Stimulated activated CD4-positive, alpha-beta T cell treated with anti-CD3 and anti-CD28 coated beads, TNF-alpha, amount 100 ng/mL, for 4 hours (primary cell): ENCODE measurements at places on chromosomes 2 and 18.
A peak's percentile ranks its signal among the peaks of the same experiment; 100 is the strongest.

- DNase-seq, result no peak
Observed at GRCh38 chr2:134758633-134759032, 39.8 kb upstream of the TMEM163 start.

DNA sequence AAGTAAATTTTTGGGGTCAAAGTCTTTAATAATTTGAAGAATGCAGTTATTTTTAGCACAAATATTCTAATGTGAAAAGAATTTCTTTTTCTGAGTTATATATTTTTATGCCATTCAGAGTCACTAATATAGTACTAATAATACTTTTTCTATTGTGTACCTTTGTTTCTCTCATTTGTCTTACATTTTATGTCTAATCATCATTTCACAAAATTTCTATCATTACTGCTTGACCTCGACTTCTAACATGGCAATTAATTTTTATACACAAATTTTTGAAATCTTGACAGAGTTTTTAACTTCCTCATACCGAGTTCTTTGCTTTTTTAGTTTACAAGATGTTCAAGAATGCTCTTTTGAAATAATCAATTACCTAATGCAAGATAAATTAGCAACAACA lies 8.4 kb upstream of the CPS1 start:
- DNase-seq, result no peak

DNA sequence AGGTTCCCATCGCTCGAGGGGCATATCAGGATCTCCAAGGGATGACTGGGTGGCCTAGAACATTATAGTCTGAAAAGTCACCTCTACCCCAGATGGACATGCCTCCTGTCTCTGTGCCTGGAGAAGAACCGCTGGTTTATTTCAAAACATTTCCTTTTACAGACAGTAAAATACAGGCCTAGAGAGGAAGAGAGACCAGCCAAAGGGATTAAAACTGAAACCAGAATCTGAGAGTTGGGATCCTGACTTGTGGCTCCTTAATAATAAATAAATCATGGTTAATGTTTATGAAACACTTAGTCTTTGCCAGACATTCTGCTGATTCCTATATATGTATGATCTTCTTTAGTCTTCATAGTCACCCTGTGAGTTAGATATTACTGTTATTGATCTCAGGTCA lies 153.7 kb downstream of the DDX1 start:
- no peak for DNase-seq

DNA sequence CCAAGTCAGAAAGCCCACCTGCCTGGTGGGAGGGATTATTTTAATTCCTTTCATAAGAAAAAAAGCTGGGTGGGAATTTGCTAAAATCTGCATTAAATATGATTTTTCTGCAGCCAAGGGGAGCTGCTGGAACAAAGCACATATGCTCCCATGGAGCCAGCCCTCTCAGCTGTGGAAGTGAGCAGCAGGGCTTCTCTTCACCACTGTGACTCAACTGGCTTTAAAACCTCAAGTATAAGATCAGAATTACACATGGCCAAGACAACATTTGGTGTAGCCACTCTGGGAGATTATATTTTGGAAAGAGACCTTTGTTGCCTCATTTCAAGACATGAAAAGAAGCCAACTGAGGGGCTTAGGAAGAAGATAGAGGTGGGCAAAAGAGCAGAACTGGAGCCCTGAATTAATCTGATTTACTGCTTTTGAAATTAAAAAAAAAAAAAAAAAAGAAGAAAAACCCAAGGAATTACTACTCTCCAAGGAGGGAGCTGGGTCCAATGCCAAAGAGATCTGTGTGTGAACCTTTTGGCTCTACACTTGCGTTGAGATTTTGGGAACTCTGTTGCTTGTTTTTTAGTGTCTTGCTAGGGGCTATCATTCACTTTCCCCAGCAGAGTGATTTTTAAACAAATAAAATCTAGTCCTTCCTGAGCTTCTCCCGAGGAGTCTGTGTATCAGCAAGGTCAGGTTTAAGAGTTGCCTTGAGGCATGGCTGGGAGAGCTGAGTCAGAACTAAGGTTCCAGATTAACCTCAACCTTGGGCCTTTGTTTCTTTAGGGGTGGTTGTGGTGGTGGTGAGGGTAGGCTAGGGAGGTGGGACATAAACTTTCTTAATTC lies 6.0 kb downstream of the LHCGR start:
- DNase-seq, result no peak

DNA sequence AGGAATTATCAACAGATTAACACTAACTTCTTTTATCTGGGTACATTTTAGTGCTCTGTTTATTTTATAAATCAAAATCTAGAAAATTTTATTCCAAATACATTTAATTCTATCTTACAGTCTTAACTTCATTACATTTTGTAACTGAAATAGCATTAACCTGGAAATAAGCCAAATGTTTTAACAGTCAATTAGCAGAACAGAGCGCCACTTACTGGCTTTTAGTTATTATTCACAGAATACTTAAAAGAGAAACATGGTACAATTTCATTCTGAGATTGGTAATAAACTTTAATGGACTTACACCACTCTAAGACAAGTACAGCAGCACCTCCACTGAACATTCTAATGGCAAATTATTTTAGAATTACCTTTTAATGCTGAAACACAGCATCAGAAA lies 38.6 kb downstream of the SS18 start:
- DNase-seq, result no peak

- peak; percentile 20 for DNase-seq
Observed at GRCh38 chr2:61177727-61178549, 15.9 kb downstream of the C2orf74 start.

DNA sequence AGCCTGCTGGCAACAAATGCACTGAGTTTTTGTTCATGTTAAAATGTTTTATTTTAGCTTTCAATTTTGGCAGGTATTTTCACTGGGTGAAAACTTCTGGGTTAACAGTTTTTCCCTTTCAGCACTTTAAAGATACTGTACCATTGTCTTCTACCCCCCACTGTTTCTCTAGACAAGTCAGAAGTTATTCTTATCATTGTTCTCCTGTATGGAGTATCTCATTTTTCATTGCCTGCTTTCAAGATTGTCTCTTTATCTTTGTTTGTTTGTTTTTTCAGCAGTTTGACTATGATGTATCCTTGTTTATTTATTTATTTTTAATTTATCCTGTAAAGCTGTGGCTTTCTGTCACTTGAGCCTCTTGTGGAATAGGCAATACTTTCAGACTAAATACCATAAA lies 277.0 kb downstream of the ICOS start:
- DNase-seq, result no peak
